ENCODE measurements at places on chromosomes 1 and 21.

DNA sequence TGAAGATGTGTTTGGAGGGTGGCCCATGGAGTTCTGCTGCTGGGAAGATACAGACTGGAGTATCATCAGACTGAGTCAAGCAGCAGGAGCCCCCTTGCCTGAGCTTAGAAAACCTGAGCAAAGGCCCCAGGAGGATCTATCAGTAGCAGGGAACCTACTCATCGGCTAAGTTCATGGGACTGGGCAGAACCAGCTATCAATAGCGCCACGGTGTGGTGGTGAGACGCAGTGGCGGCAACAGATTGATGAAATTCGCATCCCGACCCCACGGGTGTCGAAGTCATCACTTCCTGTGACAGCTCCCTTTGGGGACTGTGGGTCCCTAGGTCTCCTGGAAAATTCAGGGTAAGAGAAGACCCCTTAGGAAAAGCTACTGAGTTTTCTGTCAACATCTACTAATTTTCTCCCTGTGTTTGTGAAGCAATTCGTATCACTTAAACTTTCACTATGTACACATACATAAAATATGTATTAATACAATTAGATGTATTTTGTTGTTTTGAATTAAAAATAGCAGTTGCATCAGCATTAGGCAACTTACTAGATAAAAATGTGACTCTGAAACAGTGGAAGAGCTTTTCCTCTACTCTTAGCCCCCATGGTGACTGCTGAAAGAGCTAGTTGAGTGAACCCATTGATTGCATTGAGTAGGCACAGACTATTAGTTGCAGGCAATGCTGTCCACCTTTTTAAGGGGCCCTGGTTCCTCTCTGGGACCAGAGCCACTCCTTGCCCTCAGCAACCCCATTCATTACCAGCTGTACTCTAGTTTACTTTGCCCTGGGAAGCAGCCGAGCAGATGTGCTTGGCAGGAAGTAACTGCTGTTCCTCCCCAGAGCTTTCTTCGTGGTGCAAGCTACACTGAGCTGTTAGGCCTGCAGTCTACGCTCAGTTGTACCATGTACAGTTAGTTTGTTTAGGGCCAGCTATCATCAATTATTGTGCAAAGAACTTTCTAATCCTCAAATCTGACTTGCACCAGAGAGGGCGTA lies 7.3 kb upstream of the CACNA1S start:
- peaks cover 4% of the 10 kb centered on the region for H3K36me3 ChIP-seq
- H3K4me1 ChIP-seq = peaks cover 6% of the 10 kb centered on the region
- H3K27me3 ChIP-seq = peaks cover 27% of the 10 kb centered on the region

DNA sequence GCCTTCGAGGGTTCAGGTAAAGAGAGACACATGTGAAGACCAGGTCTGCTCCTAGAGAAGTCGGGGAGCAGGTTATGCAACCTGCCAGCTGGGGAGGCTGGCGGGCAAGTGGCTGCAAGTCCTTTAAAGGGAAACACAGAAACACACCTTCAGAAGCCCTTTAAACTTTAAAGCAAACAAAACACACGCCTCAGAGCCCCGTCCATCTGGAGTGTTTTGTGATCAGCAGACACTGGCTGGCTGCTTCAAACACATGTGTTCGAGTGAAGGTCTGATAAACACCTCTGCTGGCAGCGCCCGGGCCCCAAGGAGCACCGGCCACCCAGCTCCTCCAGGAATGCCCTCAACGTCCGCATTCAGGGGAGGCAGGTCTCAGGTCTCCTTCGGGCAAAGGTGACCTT lies 15.2 kb downstream of the RIPK4 start:
- no peaks in the 10 kb centered on the region for H3K4me1 ChIP-seq
- H3K27ac ChIP-seq = no peak overlapping the region
- H3K4me3 ChIP-seq = no peak overlapping the region
- no peak for DNase-seq

DNA sequence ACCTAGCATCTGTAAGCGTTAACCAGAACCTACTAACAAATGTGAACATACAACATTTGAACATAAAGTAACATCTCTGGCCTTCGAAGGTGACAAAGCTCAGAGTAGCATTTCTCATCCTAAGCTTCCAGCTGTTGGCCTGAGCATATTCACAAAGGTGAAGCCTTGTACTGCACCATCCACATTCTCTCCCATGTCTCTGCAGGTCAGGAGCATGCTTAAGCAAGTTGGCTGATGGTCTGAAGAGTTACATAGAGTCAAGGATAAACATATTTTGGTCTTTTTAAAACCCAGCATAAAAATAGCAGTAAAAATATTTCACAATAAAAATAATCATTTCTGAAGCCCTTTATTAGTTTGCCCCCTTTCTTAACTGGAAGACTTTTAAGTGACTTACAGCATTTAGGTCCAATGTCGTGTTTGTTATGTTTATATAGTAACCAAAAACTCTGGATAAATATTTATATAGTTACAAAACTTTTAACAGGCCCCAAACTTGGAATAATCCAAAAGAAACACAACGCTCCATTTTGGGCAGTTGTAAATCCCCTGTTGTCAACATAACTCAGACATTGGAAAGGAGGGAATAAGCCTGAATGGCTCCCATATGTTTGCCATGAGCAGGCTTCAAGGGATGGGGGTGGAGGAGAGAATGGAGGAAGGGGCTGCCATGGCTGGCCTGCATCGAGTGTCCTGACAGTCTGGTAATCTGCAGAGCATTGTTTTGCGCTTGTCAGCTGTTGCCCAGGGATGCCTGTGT lies 42.8 kb upstream of the ENAH start:
- H3K4me1 ChIP-seq = no peaks in the 10 kb centered on the region
- DNase-seq = no peak
- no peak overlapping the region for H3K4me3 ChIP-seq
- no peaks in the 10 kb centered on the region for H3K36me3 ChIP-seq

GRCh38 chr1:170461291-170461747 lies 70.6 kb upstream of the GORAB start:
- H3K27ac ChIP-seq = no peak overlapping the region
- no peaks in the 10 kb centered on the region for H3K36me3 ChIP-seq
- no peaks in the 10 kb centered on the region for H3K4me1 ChIP-seq
- H3K4me3 ChIP-seq = no peak overlapping the region
- no peak for DNase-seq
- H3K27me3 ChIP-seq = peaks cover 38% of the 10 kb centered on the region

DNA sequence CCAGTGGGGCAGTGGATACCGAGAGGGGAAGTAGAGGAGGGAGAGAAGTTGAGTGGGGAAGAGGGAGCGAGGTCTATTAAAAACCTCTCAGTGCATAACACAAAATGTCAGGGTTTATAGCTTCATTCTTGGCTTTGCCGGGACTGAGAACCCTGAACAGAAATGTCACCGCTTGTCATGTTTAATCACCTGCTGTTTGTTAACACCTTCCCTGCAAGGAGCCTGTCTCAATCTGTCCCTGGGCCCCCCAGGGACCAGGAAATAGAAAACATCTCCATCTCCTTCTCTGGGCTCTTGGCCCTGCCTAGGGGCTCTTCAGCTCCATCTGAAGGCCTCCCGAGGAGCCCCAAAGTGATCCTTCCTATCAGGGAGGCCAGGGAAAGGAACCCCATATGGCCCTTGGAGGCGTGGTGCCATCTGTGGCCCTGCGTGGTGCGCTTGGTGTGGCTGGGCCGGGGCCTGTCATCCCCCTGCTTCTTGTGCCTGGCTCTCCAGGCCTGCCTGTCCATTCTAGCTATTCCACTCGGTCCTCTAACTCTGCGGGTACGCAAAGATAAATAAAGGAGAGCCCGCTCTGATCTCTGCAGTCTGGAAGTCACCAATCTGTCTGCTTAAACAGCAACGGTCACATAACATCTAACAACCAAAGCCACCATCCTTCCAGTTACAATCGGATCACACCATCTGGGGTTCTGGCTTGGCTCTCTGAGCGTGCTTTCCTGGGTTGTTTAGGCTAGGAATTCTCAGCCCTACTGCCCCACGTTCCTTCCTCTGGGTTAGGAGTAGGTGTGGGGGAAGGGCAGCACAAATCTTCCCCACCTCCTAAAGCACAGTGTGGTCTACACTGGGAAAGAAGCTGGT lies 113.8 kb downstream of the CASZ1 start:
- no peak for DNase-seq
- peaks cover 47% of the 10 kb centered on the region for H3K36me3 ChIP-seq
- no peak overlapping the region for H3K4me3 ChIP-seq
- H3K4me1 ChIP-seq = peaks cover 43% of the 10 kb centered on the region

DNA sequence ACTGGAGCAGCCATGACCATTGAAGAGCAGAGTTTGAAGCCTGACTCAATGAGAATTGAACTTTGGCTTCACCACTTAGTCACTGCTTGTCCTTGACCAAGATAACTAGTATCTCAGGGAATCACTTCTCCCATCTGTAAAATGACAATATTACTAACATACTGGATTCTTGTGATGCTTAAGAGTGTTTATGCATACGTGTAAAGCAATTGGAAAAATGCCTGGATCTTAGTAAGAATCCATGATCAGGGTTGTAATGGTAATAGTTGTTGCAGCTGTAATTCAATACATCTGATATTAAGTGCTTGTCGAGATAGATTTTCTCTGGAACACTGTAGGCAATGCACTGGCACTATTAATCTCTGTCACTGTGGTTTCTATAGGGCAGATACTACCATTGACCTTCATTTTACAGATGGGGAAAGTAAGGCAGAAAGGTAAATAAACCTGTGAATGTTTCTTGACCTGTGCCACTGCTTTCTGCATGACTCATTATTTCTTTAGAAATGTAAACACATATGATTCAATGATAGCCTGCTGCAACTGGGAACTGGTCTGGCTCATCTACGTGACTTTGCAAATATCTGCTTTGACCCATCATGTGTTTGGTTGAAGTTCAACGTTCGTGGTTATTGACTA lies 662.5 kb downstream of the PLA2G4A start:
- H3K27ac ChIP-seq = no peak overlapping the region
- no peak for DNase-seq
- H3K27me3 ChIP-seq = no peaks in the 10 kb centered on the region

DNA sequence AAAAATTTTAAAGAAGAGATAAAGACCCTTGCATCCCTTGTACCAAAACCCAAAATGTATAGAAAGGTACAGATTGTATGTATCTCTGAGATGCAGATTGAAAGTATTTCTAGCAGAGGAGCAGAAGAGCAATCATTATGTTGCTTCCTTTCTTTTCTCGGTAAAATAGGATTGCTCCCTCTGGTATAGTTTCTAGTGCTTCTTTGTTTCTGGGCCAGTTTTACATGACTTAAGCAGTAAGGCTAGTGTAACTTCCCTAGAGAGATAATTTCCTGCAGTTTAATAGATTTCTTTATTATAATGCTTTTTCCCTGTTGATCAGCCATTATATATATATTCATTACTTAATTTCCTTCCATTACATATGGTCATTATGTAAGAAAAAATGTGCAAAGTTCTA lies 496.2 kb upstream of the RGS18 start:
- H3K27me3 ChIP-seq = no peaks in the 10 kb centered on the region
- H3K27ac ChIP-seq = no peak overlapping the region

DNA sequence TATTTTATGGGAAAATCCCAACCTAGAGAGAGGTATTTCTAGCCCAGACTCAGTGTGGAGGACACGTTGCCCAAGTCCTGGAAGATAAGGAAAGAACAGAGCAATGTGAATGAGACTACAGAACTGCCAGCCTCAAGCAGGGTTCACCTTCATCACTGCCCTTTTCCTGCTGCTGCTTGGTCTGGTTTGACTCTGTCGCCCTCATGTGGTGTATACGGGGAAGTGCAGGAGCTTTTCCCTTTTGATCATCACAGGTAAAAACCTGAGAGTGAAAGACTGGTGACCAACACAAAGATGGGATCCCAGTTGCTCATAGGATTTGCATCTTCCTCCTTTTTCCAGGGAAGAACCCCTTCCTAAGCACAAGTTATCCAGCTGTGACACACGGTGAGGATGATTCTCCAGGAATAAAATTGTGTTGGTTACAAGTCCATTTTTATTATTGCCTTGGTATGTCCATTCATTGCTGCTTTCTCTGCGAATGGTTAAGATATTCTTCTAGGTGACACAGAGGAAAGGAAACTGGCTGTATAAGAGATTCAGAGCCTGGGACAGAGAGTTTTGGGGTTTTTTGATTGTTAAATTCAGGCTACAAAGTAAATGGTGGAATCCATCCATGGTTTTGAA lies 89.5 kb upstream of the CD53 start:
- H3K4me1 ChIP-seq = peaks cover 49% of the 10 kb centered on the region
- no peaks in the 10 kb centered on the region for H3K27me3 ChIP-seq
- H3K27ac ChIP-seq = no peak overlapping the region
- DNase-seq = peak; percentile 45

- DNase-seq = no peak
- H3K4me1 ChIP-seq = no peaks in the 10 kb centered on the region
- H3K27me3 ChIP-seq = peaks cover 27% of the 10 kb centered on the region
Observed at GRCh38 chr1:22808186-22808675, 97.6 kb downstream of the EPHB2 start.

DNA sequence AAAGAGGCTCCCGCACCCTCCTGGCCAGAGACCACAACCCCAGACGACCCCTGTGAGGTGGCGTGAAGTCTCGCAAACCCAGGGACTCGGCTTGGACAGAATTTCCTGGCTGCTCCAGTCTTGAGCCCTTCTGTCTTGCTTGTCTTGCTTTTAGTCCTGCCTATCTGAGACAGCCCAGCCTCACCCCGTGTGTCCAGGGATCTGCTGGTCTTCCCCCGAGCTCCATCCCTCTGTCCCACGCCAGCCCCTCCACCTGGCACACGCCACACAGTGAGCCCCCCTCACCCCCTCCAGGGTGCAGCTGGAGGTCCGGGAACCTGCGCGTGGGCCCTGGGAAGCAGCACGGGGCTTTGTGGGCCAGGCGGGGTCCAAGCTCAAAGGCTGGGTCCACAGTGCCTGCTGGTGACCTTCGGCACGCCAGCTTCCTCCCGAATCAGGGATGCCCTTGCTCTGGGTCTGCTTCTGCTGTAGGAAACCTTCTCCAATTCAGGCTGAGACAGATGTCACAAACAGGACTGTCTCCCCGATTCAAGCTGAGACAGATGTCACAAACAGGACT lies 97.1 kb downstream of the SIK1 start:
- peaks cover 23% of the 10 kb centered on the region for H3K27me3 ChIP-seq
- no peak overlapping the region for H3K4me3 ChIP-seq
- DNase-seq = no peak
- no peak overlapping the region for H3K27ac ChIP-seq
- H3K36me3 ChIP-seq = no peaks in the 10 kb centered on the region

DNA sequence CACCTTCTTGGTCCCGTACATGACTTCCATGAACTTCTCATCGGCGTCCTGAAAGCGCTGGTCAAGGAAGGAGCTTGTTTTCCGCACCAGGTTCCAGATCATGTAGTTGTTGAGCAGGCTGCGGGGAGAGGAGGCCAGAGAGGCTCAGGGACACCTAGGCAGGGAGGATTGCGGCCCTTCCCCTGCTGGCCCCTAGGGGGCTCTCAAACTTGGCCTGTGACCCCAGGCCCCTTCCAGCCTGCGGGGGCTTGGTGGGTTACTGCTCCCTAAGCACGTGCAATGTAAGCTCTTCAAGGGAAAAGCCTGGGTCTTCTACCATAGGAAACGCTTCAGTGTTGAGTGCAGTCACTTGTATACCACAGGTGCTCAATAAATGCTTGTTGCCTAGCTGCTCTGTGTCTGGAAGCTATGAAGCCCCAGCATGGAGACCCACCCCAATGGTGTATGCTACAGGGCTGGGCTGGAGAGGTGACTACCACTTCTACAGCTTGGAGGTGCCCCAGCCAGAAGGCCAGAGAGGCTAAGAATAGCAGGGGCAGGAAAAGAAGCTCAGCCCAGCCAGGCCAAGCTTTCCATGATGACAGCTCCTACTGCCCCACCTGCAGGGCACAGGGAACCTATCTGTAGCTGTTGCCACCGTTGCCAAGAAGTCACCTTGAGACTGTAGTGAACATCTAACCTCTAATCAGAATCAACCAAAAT lies 45.1 kb downstream of the ECE1 start:
- H3K36me3 ChIP-seq = peaks cover 41% of the 10 kb centered on the region
- H3K27me3 ChIP-seq = no peaks in the 10 kb centered on the region
- H3K4me1 ChIP-seq = no peaks in the 10 kb centered on the region
- no peak overlapping the region for H3K4me3 ChIP-seq
- DNase-seq = no peak
